H9 (cell line): ENCODE measurements at places on chromosomes 5 and 9. TPM values are rescaled to one million over a fixed set of nuclear protein-coding genes. Genes with fewer than 3 reads are reported as not detected.

DNA sequence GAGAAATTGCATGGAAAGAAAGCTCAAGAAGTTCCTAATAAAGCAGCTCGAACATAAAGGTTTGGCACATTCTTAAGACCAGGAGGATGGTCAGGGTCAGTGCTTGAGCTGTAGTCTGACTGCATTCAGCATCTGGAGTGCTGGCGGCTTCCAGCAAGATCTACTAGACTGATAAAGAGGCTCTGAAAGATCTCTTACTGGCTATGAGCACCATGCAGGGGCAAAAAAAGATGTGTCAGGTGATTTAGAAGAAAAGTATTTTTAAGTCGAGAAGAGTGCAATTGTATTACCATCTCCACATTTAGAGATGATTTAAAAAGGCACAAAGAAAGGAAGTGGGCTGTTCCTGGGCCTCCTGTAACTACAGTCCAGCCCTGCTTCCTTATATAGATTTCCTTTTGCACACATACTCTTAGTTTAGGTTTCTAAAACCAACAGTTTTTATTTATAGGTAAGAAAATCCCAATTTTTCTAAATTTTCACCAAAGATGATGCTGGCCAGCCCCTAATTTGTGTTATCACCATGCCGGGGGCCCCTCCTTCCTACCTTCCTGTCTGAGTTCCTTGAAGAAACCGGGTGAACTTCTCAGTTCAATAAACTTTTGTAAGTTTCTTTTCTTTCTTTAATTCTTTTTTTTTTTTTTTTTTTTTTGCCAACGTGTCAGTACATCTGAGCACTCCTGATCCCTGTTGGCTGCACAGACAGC lies 65.9 kb upstream of the PLPP1 start:
- DNase-seq = no peak

DNA sequence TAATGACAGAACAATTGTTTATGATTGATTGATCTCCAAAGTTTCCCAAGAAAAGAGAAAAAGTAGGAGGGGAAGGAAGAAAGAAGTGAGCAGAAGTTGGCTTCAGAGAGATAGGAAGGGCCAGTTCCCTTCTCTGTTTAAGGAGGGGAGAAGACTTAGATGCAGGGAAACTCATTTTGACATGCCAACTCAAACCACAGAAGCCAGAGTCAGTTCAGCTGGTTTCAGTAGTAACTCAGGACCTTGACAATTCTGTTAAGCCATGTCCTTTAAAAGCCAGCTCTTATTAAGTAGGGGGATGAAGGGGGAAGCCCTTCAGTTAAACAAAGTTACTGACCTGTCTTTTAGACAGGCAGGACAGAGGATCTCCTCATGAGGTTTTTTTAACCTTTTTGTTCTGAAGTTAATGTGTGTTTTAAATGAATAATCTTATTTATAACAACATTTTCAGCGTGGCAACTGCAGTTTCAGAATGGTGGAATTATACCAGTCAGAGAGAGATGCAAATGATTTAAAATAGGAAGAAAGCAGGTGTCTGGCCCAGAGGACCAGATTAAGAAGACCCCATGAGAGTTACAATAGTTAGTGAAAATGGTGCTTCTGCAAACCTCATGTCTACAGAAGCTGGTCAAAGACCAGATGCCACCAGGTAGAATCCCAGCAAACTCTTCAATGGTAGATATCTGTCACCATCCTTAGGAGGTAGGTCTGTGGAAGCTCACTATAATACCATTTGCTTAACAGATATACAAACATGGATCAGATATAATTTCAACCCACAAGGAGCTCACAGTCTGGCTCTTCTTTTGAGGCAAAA lies 29.3 kb upstream of the ABL1 start:
- no peak for DNase-seq

The SOX30 gene
- total RNA-seq = 0.13 TPM in 1 of 2 replicates, not detected in the other

- no peak for DNase-seq
Measured at GRCh38 chr9:97788763-97789663, 64.0 kb upstream of the FOXE1 start.

DNA sequence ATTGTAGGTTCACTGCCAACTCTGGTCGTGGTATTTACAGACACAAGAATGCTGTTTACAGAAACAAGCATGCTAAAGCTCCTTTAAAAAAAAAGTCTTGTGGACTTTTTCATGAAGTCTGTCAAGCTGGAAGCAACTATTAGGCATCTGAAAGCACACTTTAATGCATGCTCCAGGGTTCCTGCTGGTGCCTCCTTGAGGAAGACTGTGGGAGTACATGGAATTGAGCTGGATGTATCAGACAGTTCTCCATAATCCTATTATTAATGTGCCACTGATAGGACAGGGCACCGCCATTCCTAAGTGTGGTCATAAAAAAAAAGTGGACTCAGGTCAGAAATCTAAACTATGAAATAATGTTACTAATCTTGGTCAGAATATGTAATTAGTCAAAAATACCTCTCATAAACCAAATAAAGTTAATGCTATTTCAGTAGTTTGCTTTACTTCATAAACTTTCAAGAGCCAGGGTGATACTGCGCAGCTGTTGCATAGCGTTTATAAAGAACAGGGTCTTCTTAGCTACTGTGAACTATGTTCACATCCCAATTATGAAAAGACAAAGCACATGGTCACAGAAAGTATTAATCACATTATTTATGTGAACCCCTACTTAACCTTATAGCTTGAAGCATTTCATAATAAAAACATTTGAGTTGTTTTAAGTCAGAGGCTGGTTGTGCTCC lies 390.8 kb upstream of the PTGER4 start:
- no peak for DNase-seq

The EDIL3 gene
- total RNA-seq = 61.0 and 61.9 TPM in 2 replicates

DNA sequence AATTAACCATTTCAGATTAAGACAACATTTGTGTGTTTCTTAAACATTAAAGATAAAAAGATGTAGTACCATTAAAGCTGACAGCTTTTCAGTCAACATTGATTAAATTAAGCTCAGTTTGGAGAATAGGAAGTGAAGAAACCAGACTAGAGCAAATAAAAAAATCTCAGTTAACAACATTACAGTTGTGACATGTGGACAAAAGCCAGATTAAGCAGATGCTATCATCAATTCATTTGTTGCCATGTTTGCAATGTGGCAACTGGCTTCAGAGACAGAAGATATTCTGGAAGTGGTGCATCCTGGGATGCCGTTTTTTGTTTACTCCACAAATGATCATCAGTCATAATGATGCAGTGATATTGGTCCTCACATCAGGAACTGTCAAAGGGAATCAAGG lies 70.3 kb upstream of the CNTLN start:
- no peak for DNase-seq

The PAXX gene
- 46.8 and 51.2 TPM in 2 replicates for total RNA-seq

GRCh38 chr5:82150559-82150958 lies 127.6 kb downstream of the RPS23 start:
- no peak for DNase-seq

DNA sequence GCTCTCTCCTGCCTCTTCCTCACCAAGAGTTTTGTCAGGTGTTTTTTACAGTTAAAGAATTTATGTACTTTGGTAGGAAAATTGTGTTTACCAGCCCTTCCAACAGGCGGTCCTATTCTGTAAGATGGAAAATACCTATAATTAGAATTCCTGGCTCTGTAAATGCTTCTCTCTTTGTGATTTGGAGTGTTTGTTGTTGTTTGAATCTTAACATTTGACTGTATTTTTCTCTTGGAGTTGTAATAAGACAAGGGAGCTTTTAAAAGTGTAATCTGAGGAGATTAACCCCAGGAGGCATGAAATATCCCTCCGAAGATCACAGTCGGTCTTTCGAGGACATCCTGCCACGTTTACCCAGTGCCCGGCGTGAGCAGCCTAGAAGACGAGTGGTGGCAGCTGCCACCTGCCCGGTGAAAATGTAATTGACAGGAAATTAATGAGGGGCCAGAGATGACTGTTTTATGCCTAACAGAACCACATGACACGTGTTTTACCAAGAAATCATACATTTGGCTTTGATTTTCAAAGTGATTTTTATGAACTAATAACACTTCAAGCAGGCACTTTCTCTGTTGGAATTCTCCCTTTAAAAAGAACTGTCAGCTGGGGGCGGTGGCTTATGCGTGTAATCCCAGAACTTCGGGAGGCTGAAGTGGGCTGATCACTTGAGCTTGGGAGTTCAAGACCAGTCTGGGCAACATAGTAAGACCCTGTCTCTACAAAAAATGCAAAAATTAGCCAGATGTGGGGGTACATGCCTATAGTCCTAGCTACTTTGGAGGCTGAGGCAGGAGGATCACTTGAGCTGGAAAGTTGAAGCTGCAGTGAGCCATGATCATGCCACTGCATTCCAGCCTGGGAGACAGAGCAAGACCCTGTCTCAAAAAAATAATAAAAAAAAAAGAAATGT lies 20.0 kb downstream of the ANKRD33B start:
- no peak for DNase-seq

The CACFD1 gene
- 20.0 and 20.2 TPM in 2 replicates for total RNA-seq

The TXNDC8 gene
- total RNA-seq = not detected in 2 replicates

GRCh38 chr5:114255260-114255659 lies 106.6 kb upstream of the KCNN2 start:
- DNase-seq = no peak

The NEUROG1 gene
- total RNA-seq = not detected in 2 replicates

- DNase-seq = peak; percentile 68
Measured at GRCh38 chr5:180209137-180209581, at the start of gene RASGEF1C. Gene RASGEF1C, minus strand, starts transcription at chr5:180209211. Its CDS starts 71,159 bp downstream, at chr5:180138052.

- no peak for DNase-seq
Measured at GRCh38 chr9:137126786-137127185, 12.2 kb upstream of the GRIN1 start.

The DOK3 gene
- total RNA-seq = 15.9 and 16.4 TPM in 2 replicates

- DNase-seq = no peak
Measured at GRCh38 chr9:19464061-19464763, 55.4 kb downstream of the ACER2 start.

DNA sequence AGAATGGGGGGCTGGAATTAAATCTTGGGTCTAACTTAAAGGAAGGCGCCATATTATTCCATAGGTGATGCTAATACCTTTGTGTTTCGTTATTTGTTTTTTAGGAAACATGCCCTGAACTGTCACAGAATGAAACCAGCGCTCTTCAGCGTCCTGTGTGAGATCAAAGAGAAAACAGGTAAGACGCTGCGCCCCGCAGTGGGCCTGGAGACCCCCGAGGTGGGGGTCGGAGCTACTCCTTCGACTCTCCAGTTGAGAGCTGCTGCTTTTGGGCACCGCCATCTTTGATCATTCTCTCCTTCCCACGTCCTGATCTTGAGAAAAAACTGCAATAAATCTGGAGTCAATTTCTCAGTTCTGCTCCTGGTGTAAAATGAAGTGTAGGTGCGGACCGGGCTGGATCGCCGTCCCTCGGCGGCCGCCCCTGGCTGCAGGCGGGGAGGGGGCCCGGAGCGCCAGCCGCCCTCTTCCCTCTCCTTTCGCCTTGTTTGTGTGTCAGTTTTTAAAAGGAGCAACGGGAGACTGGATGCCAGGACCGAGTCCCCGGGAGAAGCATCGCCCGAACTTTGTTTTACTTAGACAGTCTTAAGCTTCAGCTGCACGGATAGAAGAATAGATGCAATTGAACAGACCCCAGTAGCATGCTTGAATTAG lies 1.4 kb downstream of the PBX3 start:
- DNase-seq = no peak

GRCh38 chr9:108857572-108857971 lies 1.8 kb upstream of the ACTL7B start:
- DNase-seq = no peak

The SEMA5A gene
- total RNA-seq = 4.1 and 4.3 TPM in 2 replicates

DNA sequence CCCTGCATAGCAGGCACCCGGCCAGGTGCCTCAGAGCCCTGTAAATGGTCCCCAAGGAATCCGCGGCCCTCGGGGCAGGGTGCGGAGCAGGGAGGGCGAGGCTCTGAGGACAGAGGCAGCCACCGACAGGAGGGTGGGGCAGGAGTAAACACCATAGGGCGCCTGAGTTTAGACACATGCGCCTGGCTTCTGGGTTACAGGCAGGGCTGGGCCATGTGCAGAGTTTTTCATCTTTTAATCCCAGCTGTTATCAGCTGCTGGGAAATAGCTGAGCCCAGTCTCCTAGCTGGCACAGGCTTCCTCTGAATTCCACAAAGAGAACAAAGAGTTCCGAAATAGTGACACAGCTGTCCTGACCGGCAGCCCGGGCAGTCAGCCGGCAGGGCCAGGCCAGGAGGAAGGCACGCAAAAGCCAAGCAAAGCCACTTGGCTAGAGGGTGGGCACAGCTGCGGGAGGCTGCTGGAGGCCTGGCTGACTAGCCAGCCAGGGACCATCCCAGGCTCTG lies 98.9 kb upstream of the PHYKPL start:
- DNase-seq = no peak

GRCh38 chr5:129460936-129461710 lies 1.0 kb downstream of the ADAMTS19 start:
- DNase-seq = peak; percentile 73

GRCh38 chr5:82917584-82917983 lies 159.6 kb downstream of the TMEM167A start:
- no peak for DNase-seq

The SOHLH1 gene
- total RNA-seq = not detected in 2 replicates

The CER1 gene
- 22.3 and 24.3 TPM in 2 replicates for total RNA-seq

- no peak for DNase-seq
Measured at GRCh38 chr9:31730398-31730797, 654.0 kb upstream of the ACO1 start.

- DNase-seq = no peak
Measured at GRCh38 chr9:138122676-138123075, 245.1 kb downstream of the CACNA1B start.

The NR4A3 gene
- 0.20 and 0.24 TPM in 2 replicates for total RNA-seq

- DNase-seq = peak; percentile 5
Measured at GRCh38 chr9:97510797-97511654, 9.6 kb downstream of the TMOD1 start.

The OLFM1 gene
- 34.1 and 36.8 TPM in 2 replicates for total RNA-seq

DNA sequence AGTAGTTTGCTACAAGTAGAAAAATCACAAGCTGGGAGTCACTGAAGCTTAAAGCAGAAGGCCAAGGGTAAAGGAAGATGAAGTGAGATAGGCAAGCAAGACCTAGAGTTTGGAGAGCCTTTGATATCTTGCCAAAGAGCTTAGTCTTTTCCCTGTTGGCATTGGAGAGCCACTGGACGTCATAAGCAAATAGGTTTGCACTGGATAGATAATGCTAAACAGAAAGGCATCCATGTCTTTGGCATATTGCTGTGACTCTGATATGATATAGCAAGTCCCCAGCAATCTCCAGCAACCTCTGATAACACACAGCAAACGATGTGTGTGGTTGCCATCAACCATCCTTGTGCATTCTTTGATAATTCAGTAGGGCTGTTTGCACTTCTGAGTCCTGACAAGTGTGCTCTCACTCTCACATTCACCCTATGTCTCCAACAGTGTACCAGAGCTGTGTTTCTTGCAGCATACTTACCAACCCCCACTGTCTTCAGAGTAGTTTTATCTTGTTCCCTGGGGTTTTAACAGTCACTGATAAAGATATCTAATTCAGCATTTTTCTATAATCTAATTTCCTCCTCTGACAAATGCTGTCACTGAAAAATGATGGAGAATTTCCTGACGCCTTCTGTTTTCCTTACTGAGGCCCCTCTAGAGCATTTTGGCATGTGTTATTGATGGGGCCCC lies 16.9 kb upstream of the FREM1 start:
- DNase-seq = no peak

The NKD2 gene
- 7.3 and 7.7 TPM in 2 replicates for total RNA-seq

GRCh38 chr5:135204151-135204600 lies 170.1 kb upstream of the PITX1 start:
- no peak for DNase-seq

GRCh38 chr5:16577677-16578076 lies 39.1 kb downstream of the RETREG1 start:
- peak; percentile 44 for DNase-seq
